ENCODE measurements at places on chromosomes 4 and X.

DNA sequence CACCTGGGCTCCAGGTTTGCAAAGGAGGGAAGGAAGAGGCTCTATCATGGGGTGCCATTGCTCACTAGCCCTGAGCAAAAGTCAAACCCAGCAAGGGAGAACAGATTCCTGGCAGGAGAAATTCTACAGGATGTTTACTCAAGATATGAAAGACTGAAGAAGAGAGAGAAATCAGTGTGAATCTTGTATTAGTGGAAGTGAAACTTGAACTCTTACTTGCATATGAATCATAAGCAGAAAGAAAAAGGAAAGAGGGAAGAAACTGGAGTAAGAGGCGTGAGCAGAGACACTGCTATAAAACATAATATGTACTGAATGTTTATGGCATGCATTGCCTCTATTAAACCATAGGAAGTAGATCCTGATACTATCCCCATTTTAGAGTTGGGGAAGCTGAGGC, 60.9 kb downstream of the C4orf46 start:
- no peak for DNase-seq

DNA sequence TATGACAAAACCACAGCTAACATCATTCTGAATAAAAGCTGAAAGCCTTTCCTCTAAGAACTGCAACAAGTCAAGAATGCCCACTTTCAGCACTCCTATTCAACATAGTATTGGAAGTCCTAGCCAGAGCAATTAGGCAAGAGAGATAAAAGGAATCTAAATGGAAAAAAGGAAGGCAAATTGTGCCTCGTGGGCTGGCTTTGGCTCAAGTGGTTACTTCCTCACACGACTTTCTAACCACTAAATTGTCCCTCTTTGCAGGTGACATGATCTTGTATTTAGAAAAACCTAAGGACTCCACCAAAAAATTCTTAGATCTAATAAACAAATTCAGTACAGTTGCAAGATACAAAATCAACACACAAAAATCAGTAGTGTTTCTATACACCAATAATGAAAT, 57.2 kb downstream of the SCML2 start:
- no peak for DNase-seq

DNA sequence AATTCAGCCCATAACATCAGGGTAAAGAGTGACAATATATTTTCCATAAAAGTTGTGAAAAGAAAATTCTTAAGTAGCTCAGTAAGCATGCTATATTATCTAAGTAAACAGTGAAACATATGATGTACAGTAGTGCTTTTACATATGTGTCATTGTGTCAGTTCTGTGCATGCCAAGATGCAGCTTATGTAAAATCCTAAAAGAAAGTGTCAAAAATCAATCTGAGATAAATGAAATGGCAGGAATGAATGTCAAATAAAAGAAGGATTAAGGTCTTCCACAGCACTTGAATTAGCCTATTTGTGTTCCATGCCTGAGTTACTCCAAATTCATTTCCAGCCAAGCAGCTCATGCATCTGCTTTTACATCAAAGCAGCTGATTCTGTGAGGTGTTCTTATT, 452.7 kb upstream of the HS3ST1 start:
- DNase-seq: no peak

DNA sequence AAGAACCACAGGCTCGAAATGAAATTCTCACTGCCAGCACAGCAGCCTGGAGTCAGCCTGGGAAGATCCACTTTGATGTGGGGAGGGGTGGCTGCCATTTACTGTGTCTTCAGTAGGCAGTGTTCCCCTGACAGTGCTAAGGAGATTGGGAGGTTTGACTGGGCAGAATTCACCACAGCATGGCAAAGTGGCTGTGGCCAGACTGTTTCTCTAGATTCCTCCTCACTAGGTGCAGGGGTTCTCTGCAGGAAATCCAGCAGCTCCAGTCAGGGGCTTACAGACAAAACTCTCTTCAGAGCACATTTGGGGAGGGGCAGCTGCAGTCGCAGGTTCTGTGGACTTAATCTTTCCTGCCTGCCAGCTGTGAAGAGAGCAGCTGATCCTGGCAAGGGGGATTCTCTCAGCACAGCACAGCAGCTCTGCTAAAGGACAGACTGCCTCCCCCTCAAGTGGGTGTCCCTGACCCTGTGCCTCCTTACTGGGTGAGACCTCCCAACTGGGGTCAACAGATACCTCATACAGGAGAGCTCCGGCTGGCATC, 1174.0 kb downstream of the RAPGEF2 start:
- no peak for DNase-seq
